ENCODE measurements at places on chromosomes 3 and 15. TPM values are rescaled to one million over a fixed set of nuclear protein-coding genes. Genes with fewer than 3 reads are reported as not detected.

SCN11A gene
- 0.40 TPM for total RNA-seq

MORC1 gene
- 0.16 TPM for total RNA-seq

MRPS22 gene
- 51.5 TPM for total RNA-seq

CACNA2D2 gene
- total RNA-seq, result 0.48 TPM

DNA sequence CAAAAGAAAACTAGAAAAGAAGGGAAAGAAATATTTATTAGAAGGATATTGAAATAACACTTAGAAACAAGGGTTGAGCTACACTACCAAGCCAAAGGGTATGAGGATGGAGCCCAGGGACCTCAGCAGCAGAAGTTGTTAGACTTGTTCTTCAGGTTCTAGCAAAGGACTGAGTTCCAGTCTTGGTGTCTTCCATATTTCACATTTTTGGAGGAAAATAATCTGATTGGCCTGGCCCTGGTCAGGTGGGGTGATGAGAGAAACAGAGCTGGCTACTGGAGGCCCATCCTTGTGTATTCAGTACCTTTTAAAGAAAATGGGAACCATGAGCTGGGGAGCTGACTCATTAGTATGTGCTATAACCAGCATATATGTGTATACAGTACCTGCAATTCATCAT is 28.2 kb downstream of the PPP4R2 start:
- DNase-seq, result no peak
